Foreskin keratinocyte (primary cell): ENCODE measurements at places on chromosomes 5 and 9. TPM values are rescaled to one million over a fixed set of nuclear protein-coding genes. Genes with fewer than 3 reads are reported as not detected.

GRCh38 chr5:180179442-180180420 is 29.3 kb downstream of the RASGEF1C start:
- no peak for DNase-seq

- no peak for DNase-seq
These were observed 12.7 kb upstream of the HEXB start for GRCh38 chr5:74672215-74672877.

DNA sequence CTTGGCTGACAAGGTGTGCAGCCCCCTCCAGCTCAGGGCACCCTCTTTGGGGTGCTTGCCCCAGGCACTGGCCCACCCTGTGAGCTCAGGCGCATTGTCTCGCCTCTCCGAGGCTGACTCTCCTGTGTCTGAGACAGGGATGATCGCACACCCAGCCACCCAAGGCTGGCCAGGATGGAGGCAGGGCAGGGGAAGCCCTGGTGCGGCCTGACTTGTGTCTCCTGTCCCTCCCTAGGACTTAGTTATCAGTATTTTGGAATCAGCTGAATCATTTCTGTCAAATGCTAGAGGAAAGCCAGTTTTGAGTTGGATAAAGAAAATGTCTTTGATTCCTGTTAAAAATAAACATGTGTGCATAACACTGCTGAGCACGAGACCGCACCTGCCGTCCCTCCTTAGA is 2.5 kb upstream of the DBH start:
- DNase-seq, result no peak

GRCh38 chr9:112719241-112719691 is 1.3 kb upstream of the INIP start:
- no peak for DNase-seq

Gene SIL1
- 47.9 and 55.3 TPM in 2 replicates for polyA plus RNA-seq

DNA sequence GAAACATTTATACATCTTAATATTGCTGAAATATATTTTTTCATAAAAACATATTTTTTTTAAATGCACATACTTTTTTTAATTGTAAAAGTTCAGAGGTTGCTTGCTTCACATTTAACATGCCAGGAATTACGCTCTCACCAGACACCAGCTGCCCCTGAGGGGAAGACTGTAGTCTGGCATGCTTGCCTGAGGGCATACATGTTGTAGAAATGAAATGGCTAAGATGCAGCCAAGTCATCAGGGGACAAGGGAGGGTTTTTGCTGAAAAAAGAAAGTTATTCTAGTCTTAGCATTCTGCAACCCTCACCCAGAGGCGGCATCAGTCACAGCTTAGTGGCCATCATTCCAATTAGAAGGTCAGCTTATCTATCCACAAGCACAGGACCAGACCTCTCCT is 426.7 kb upstream of the FTMT start:
- no peak for DNase-seq

- no peak for DNase-seq
These were observed 46.2 kb downstream of the ASS1 start for GRCh38 chr9:130490981-130491380.

DNA sequence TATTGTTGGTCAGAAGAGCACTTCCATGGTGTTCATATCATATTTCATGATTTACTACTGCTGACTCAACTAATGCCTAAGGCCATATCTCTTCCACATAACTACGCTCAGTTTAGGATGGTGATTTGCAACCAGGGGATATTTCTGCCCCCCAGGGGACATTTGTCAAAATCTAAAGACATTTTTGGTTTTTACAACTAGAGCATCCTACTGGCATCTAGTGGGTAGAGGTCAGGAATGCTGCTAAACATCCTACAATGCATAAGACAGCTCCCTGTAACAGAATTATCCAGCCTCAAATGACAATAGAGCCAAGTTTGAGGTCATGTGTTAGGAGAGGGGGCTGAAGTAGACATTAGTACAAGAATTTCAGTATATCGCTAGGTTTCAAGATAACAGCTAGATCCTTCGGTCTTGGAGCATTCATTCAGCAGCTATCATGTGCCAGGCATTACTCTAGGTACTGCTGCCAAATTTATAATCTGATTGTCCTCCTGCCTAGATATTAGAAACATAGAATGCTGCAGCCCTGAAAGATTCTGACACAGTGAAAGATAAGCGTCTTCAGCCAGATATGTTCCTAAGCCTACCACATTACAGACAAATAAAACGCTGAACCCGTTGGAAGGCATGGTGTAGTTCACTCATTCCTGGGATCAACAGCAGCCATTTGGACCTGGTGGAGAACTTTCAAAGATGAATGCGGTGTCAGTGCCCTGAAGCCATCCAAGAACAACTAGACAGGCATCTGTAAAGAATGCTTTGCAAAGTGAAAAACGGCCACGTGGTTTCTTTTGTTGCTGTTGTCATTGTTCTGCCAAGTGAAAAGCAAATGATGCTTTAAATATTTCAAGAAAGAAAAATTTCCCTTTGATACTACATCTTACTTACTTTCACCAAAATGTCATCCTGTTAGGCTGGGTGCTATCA is 55.5 kb upstream of the FST start:
- DNase-seq, result peak; percentile 68
